ENCODE measurements at places on chromosomes 2 and 18.
A peak's percentile ranks its signal among the peaks of the same experiment; 100 is the strongest.

DNA sequence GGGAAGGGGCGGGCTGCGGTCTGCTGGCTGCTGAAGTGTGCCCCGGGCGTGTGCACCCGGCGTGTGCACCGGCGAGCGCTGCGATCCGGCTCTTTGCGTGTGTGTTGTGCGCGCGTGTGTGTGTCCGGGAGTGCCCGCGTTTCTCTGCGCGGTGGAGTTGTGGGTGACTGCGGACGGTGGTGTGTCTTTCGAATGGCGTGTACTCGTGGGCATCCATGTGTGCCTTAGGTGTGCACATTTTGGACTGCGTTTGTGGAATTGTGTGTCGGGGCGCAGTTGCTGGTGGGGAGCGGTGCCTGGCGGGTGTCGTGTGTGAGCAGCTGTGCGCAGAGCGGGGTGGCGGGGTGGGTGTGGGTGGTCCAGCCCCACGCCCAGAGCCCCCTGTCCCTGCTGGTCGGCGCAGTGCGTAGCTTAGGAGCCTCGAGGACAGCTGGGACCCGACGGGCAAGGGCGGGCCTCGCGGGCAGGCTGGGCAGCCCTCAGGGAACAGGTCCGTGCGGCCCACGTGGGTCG is 533 bp downstream of the HPCAL1 start:
- DNase-seq, result peak; percentile 28

DNA sequence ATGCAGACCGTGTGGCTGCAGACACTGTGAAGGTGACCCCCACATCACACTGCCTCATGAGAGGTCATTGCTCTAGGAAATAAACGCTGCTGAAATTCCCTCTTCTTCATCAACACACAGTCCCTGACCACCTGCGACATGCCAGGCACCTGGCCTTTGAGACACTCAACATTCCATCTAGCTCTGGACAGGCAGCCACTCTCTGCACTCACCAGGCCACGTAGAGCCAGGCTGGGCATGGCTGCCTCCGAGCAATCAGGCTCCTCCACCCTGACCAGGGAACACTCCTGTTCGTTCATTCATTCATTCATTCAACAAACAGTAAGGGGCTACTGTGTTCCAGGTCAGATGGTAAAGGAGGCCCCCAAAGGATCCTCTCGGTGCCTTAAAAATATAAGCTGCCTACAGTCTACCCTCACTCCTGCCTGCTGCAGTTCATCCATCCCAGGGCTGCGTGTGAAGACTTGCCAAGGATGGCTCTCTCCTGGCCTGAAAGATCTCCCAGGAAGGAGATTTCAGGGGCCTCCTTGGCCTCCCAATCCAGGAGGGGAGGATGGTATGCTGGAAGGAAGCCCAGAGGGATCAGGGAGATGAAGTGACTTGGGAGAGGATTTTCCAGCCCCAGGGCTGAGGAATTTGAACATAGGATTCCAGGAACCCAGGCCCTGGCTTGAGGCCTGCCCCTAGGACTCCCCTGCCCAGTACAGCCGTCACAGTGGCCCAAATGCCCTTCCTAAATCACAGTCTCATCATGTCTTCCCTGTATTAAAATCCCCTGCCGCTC is 66.7 kb downstream of the TNS1 start:
- DNase-seq, result peak; percentile 42

DNA sequence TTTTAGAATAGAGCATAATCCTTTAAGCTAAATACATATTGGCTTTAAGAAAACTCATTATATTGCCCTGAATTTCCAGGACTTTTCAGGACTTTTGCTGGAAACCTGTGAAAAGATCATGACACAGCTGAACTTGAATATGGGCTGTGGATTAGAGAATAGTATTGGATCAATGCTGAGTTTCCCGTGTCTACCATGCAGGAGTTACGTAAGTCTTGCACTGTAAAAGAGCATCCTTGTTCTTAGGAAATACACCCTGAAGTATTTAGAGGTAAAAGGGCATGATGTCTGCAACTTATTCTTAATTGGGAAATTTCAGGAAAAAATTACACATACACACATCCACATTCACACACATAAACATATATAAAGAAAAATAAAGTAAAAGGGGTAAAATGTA is 82.1 kb downstream of the ZFP36L2 start:
- no peak for DNase-seq

- no peak for DNase-seq
Measured at GRCh38 chr2:241601841-241602240, 35.1 kb downstream of the THAP4 start.

DNA sequence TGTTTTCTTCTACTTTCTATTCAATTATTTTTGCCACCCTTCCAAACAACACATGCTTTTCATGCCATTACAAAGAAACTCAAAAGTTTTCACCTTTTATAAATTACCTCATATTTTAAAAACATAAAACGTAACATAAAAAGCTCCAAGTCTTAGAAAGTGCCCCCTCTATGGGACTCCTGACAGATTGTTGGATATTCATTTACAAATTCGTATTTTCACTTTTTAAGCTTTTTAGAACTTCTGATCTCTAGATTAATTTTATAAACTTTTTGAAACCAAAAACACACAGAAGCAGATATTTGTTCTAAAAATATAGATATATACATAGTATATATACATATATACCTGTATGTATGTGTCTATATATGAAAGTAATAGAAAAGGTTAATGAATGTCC is 1.5 kb downstream of the COL5A2 start:
- peak; percentile 63 for DNase-seq

- no peak for DNase-seq
Measured at GRCh38 chr2:160076914-160077313, 14.5 kb upstream of the PLA2R1 start.

DNA sequence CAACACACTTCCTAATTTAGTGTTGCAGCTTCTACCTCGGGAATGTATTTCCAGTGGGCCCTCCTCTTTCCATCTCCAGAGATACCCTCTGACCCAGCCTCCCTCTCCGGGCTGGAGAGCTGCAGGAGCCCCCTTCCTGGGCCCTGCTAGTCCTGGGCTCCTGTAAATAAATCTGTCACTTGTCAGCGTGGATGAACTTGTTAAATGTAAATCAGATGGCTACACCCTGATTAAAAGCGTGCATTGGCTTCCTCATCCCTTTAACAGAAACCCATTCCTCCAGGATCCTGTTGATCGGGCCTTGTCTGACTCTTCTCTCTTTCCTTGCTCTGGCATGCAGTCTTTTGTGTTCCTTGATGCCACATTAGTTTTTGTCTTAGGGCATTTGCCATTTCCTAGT is 2.4 kb downstream of the ZNF236 start:
- DNase-seq, result no peak

- no peak for DNase-seq
Measured at GRCh38 chr2:202555356-202555755, 79.4 kb upstream of the FAM117B start.

- DNase-seq, result no peak
Measured at GRCh38 chr2:167186465-167186864, 298.2 kb downstream of the XIRP2 start.

DNA sequence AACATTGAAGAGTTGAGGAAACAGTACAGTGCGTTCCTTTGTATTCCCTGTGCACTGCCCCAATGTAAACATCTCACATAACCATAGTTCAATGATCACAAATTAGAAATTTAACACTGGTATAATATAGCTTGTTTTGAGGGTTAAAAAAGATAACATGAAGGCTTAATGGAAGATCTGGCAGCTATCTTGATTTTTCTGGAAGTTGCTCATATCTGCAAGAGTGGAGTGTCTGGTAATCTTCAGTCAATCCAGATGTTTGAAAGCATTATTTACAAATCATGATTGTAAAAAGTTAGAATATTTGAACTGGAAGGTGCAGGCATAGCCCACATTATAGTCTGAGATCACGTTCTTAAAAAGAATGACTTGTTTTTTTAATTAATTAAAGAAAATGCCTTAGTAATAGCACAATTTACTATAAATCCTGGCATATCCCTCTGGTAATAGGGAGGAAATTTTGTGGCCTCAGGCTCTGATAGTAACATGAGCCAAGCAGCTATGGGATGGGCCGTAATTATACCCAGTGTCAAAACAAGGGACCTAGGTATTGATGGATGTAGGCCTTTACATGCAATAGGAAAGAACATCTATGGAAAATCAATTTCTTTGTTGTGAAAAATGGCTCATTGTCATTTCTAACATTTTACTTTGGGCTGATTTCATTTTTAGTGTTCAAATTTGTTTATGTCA is 418.0 kb downstream of the THSD7B start:
- no peak for DNase-seq

DNA sequence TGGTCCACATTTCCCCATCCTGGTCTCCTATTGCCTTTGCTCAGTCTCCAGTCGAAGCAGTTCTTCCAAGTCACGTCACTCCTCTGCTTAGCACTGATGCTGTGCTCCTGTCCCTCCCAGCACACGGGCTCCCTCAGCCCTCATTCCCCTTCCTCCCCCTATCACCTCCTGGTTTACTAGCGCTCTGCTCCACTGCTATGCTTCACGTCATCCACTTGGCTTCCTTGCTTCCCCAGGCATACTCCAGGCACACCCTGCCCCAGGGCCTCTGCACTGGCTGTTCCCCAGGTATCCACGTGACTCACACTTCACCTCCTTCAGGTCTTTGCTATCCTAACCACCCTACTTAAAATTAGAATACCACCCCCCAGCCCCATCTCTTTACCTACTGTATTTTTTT is 269.3 kb downstream of the GLI2 start:
- DNase-seq, result no peak

DNA sequence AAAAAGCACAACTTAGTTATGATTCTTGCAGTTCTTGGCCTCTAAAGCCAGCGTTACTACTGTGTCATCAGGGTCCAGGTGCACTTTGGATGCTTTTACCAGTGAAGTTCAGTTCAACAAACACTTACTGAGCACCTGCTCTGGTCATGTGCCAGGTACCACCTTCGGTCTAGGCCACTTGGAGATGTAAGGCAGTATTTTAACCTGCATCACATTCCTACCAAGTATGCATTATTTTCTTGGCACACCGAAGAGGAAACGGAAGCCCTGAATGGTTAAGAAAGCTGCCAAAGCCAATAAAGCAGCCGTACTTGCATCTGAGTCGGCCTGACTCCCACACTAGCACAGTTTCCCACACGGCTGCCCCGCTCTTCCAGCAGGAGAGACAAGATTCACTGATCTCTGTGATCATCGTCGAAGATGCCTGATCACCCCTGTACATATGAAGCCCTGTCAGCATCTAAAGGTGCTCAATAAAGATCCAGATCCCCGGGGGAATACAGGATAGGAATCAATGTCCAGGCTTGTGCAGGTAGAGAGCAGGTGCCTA is 427.1 kb downstream of the EIPR1 start:
- DNase-seq, result no peak

GRCh38 chr2:201797175-201797840 is 9.0 kb upstream of the CDK15 start:
- peak; percentile 52 for DNase-seq

DNA sequence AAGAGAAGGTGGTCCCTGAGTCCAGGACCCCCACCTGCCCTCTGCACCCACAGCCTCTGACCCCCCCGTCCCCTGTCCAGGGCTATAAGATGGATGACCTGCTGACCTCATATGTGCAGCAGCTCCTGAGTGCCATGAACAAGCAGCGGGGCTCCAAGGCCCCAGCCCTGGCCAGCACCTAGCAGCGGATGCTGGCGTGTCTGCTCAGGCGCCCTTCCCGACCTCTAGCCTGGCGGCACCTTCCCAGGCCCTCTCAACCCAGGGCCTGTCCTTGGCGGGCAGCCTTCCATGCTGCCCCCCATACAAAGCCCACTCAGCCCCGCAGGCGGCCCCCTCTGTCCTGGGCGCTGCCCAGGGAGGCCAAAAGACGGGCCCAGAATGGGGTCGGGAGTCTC is 8.7 kb upstream of the GPR17 start:
- DNase-seq, result no peak

DNA sequence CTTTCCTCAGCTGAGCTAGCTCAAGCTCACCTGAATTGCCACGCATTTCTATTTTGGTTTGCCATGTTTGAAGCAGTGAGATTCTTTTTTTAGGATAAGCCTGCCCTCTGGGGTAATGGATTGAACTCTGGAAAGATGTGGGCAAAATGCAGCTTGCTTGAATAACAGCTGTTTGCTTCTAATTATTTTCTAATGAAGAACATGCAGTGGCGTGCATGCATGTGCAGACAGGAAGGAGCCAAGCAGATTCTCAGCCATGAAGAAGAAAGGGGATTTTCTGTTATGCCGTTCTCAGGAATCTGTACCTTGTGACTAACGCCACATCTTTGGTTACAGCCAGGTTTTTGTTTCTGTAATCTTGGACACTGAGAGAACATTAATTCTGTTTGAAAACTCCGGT is 171.2 kb downstream of the ANTXR1 start:
- peak; percentile 68 for DNase-seq

- peak; percentile 36 for DNase-seq
Measured at GRCh38 chr18:68662754-68663153, 52.2 kb downstream of the TMX3 start.

DNA sequence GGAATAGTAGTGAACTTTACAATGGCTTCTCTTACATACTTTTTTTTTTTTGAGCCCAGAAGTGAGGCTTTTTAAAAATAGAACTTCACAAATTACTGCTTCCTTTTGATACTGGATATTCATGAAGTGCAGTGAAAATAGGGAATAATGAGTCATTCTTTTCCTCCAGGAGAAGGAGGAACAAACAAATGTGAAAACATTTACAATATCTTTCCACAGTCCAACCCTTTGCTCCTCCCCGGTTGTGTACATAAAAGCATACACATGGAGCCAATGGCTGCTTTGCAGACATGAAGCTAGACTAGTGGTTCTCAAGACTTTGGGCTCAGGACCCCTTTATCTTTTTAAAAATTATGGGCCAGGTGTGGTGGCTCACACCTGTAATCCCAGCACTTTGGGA is 266.9 kb downstream of the GBX2 start:
- DNase-seq, result no peak

DNA sequence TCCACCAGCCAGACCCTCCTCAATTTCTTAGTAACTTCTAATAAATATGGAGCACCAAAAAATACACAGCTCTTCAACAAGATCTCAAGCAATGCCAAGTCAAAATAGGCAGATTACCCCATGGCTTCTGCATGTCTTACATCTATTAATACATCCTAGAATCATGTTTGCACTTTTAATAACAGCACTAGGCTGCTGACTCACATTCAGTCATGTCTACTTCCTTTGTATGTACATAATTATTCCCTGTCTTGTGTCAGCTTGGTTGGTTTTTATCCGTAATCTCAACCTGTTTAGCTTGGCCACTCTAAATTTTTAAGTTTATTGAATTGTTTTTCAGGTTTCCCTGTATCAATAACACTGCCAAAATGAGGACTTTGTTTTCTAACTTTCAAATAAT is 420.1 kb upstream of the ACVR2A start:
- DNase-seq, result no peak

DNA sequence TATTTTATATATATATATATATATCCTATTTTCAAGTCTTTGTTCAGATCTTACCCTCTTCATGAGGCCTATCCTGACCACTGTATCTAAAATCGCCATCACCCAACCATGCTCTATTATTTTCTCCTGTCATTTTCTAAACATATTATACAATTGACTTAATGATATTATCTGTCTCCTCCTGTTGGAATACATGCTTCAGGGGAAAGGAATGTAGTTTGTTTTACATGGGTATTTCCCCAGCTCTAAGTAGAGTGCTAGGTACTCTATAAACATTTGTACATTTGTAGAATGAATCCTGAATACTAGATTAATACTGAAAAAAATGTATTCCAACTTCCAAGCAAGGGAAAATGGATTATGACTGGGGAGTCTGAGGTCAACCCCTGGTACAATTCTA is 26.2 kb downstream of the TTC21B start:
- DNase-seq, result peak; percentile 33

GRCh38 chr2:160411167-160411566 is 82.4 kb downstream of the RBMS1 start:
- DNase-seq, result peak; percentile 59

- no peak for DNase-seq
Measured at GRCh38 chr2:76861708-76862107, 660.5 kb downstream of the LRRTM4 start.

GRCh38 chr2:149068996-149069888 is 30.7 kb downstream of the LYPD6B start:
- peak; percentile 10 for DNase-seq

GRCh38 chr18:56678836-56679565 is 27.8 kb downstream of the WDR7 start:
- DNase-seq, result no peak
